ENCODE measurements at places on chromosomes 4 and X. TPM values are rescaled to one million over a fixed set of nuclear protein-coding genes. Genes with fewer than 3 reads are reported as not detected.
A peak's percentile ranks its signal among the peaks of the same experiment; 100 is the strongest.

DNA sequence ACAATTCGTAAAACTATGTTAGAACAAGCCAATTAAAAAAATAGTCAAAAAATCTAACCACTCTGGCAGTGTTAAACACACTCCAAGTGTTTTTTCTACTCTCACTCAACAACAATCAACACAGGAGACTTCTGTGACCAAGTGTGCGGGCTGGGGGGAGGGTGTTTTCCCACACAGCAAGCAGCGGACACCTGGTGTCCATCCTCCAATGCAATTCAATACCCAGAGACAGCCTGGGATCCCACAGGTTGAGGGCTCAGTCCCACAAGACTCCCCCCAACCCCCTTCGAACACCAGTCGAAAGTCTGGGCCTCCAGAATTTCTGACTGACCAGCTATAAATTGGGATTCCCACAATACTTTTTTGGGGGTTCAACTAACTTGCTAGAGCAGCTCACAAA, 8.3 kb upstream of the PIM2 start:
- no peak for DNase-seq

- DNase-seq, result peak; percentile 17
Measured at GRCh38 chrX:24643116-24643515, 4.0 kb downstream of the PCYT1B start.

DNA sequence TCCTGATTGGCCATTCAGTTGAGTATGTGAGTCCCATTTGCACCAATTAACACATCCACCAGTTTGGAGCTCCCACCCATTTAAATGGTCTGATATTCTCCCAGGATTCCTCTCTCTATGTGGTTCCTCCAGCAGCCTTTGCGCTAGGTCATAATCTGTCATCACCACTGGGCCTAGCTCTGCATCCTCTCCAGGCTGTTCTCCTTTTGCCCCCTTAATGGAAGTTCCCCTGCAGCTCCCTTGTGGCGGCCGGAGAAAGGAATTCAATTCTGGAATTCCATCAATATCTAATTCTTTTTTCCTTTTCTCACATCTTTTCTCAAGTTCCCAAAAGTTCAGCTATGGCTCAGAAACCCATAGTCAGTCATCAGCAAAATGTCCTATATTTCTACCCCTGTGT, 2184.4 kb upstream of the AGA start:
- no peak for DNase-seq

- no peak for DNase-seq
Measured at GRCh38 chr4:108181704-108182103, 13.0 kb upstream of the LEF1 start.

Gene DCK
- 40.7 TPM for total RNA-seq

- peak; percentile 60 for DNase-seq
Measured at GRCh38 chr4:67522851-67523671, 22.2 kb downstream of the CENPC start.

Gene GCNA
- total RNA-seq, result 1.2 TPM

Gene NR0B1
- not detected for total RNA-seq

DNA sequence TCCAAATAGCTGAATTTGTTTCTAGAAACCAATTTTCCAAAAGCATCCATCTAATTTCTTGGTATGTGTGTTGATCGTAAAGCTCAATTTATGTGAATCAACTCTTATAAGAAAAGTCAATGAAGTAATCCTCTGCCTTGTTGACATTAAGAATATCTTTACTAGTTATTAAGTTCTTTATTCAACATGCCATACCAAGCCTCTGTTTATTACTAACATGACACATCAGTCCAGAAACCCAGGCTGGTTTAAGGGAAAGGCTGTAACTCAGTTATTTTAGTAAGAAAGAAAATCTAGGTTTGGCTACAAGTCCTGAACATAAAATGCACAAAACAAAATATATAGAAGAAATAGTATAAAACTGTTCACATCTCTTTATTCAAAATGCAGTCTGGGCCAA, 48.0 kb downstream of the KLHL34 start:
- no peak for DNase-seq

DNA sequence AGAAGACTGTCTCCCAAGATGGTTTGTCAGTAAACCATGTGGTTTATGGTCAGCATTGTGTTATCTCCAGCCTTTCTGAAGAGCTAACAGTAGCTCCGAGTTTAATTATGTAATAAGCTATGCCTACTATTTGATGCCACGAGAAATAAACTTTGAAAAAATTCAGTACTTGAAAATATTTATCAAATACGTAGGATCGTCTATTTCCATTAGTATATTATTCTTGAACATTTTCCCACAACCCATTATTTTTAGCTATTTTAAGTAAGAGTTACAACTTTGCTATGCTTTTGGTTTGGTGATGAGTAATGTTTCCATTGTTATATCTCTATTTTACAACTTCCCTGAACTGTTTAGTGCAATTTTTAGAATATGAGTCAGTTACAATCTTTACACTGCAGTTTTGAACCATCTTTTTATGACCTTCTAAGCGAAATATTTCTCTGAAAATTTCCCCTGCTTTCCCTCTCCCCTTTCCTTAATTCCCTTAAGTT, 44.5 kb upstream of the TRIM2 start:
- peak; percentile 80 for DNase-seq

Gene FAM47E
- total RNA-seq, result 0.38 TPM

DNA sequence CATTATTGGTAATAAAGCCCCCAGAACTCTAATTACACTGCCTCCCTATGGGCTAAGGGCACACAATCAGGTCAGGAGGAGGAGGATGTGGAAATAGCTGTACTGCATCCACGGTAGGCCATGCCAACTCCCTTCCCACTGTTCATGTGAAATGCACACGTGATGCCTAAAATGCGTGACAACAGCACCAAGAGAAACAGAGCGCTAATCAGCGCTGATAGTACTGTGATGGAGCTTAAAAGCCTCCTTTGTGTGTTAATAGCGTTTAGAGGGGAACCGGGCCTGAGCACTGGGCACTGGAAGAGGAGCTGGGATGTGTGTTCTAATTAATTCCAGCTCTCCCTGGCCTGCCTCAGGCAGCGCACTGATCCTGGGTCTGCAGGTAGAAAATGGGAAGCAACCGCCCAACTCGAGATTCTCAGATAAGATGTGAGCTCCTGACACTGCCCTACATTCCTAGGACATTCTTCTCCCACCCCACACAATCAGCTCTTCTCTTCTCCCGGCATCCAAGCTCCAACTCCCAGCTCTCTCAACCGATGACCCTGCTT, 12.9 kb downstream of the DCTD start:
- DNase-seq, result no peak

GRCh38 chr4:55318175-55319129, 27.6 kb upstream of the SRD5A3 start:
- DNase-seq, result no peak

Gene PSAPL1
- not detected for total RNA-seq

Gene PFKFB1
- total RNA-seq, result not detected

DNA sequence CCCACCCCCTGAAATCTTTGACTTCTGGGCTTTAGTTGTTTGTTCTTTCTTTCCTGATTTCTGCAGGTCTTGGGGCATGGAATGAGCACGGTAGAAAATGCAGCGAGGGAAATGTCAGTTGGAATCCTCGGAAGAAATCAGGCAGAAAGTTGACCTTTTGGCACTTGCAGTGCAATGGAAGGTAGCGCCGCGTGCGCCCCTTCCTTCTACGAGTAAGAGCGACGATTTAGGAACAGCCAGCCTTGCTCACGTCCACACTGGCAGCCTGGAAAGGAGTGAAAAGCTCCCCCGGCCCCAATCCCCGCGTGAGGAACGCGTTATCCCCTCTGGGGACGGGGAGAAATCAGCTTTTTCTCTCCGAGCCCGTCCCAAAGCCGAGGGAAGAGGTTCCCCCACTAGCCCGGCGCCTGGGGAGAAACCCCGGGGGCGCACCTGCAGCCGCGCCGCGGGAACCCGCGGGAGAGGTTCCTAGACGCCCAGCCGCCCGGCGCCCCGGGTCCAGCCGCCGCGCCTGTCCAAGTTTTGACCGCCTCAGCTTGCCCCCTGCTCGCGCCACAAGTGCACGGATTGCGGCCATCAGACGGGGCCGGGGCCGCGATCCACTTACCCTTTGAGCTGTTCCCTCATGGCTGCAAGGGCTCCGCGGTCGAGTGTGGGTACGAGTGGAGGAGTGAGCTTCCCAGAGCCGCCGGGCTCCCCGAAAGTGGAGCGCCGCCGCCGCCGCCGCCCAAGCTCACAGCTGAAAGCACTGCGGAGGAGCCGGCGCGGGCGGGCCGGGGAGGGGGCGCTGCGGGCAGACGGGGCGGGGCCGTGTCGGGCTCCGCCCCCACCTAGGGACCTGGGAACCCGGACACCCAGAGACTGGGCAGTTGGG, 194.6 kb upstream of the FTHL17 start:
- DNase-seq, result peak; percentile 36

- DNase-seq, result no peak
Measured at GRCh38 chrX:13013363-13014110, 30.9 kb downstream of the FAM9C start.

- DNase-seq, result no peak
Measured at GRCh38 chr4:140109737-140110136, 44.2 kb downstream of the MAML3 start.

DNA sequence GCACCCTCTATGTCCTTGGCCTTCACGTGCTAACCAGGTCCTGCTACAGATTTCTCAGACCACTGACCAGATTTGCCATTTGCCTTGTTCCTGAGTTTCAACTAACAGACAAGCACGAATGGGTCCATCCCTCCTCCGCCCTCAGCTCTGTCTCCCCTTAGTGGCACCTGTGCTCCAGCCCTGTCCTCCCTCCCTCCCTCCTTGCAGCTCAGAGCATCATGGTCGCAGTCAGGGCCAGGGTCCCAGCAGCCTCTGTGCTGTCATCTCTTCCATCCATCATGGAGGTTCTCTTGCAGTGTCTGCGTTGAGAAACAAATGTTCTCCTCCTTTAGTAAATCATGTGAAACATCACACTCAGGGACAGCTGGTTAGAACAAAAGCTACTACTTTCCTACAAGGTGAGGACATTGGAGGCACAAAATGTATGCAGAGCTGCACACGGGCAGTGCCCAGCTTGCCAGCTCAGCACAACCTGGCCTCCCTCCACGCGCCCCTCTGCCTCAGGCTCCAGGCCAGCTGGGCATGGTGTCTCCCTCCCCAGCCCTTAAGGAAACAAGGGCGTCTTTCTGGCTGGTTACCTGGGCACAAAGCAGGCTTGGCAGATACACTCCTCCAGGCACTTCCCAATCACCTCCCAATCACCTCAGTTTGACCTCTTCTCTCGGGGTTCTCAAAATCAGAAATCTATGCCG, 79.5 kb upstream of the ATP6AP2 start:
- no peak for DNase-seq

Gene CPLX1
- total RNA-seq, result 0.64 TPM

DNA sequence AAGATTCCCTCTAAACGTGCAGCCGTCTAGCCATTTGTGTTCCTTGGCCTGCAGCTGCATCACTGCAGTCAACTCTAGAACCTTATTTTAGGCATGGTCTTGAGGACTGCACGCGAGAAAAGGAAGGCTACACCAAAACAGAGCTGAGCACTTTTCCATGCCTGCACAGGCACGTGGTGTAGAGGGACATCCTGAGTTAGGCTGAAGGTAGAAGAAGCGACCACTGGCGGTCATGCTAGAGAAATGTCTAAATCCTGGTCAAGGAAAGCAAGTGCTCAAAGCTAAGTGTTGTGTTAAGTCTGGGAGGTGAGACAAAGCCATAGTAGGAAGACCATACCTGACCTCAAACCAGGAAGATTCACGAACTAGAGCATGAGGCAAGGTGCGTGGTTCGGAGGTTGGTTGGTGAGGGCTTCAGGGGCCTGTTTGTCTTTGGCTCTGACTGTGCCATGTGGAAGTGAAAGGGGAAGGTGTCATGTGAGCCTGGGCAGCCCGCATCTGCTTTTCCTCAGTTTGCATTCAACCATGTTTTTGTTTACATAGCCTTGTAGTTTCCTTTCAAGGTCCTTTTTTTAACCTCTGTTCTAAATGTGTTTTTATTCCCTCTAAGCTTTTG, 203.8 kb downstream of the AASDH start:
- no peak for DNase-seq

- DNase-seq, result peak; percentile 23
Measured at GRCh38 chrX:103376118-103376978, at the start of gene BEX3. BEX3 (plus strand) TSS chrX:103376538; CDS start chrX:103377522, 984 bp downstream.

Gene TCEAL6
- not detected for total RNA-seq

- peak; percentile 39 for DNase-seq
Measured at GRCh38 chrX:20455001-20455400, 188.3 kb upstream of the RPS6KA3 start.

Gene GBA3
- total RNA-seq, result not detected

Gene ADRA2C
- total RNA-seq, result 5.9 TPM

Gene NSD2
- 70.0 TPM for total RNA-seq

DNA sequence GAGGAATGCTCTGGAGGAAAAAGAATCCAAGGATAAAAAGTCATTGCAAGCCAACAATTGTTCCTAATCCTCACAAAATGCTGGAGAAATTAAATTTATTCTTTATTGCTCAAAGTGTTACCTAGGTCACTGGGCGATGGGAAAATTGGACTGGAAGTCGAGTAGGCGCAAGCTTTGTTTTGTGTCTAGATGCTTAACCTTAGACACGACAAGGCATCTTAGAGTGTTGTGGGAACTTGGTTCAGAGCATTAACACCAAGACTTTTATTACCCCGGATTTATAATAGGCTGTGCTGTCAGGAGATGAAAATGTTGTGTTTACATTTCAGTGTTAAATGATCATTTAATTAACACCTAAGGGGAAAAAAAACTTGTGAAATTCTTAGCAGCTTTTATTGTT, 25.1 kb downstream of the SLIT2 start:
- no peak for DNase-seq

Gene EDA
- total RNA-seq, result not detected

Gene CLTRN
- total RNA-seq, result not detected

Gene DGKK
- not detected for total RNA-seq

Gene STX18
- 36.0 TPM for total RNA-seq

GRCh38 chrX:36963069-36963808, 44.9 kb upstream of the FAM47C start:
- DNase-seq, result no peak

GRCh38 chrX:31872007-31872406, 800.2 kb upstream of the FTHL17 start:
- DNase-seq, result no peak

- no peak for DNase-seq
Measured at GRCh38 chr4:134421734-134422133, 220.1 kb upstream of the PABPC4L start.

Gene MND1
- 28.9 TPM for total RNA-seq

Gene C4orf36
- 2.9 TPM for total RNA-seq

GRCh38 chr4:175999944-176000343, 65.7 kb upstream of the WDR17 start:
- no peak for DNase-seq

DNA sequence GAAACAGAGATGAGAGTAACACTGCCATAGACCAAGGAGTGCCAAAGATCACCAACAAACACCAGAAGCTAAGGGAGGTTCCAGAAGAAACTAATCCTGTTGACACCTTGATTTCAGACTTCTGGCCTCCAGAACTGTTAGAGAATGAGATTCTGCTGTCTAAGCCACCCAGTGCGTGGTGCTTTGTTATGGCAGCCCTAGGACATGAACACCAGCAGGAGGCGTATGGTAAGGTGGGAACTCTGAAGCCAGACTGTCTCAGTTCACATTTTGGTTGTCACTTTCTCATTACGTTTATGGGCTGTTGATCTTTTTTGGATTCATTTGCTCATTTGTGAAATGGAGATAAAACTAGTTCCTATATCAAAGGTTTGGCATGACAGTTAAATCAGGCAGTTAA, 142.9 kb downstream of the DCHS2 start:
- no peak for DNase-seq

Data from A172 (cell line).